ENCODE measurements at places on chromosomes 7 and 10.

DNA sequence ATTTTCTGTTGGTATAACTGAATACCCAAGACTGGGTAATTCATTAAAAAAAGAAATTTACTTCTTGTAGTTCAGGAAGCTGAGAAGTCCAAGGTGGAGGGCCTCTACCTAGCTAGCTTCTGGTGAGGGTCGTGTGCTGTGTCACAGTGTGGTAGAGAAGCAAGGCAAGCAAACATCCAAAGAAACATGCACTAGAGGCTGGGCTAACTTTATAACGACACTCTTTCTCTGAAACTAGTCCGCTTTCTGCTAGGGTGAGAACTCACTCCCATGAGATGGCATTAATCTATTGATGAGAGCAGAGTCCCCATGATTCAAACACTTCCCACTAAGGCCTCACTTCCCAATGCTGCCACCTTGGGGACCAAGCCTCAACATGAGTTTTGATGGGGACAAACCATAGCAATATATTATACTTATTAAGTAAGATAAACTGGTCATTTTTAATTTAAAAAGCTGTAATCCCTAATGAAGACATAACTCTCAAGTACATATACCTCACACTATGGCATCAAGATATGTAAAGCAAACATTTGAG, 50.8 kb downstream of the PHYHIPL start:
- no peak for DNase-seq

GRCh38 chr7:92403760-92404074, 43.6 kb upstream of the GATAD1 start:
- no peak for DNase-seq

DNA sequence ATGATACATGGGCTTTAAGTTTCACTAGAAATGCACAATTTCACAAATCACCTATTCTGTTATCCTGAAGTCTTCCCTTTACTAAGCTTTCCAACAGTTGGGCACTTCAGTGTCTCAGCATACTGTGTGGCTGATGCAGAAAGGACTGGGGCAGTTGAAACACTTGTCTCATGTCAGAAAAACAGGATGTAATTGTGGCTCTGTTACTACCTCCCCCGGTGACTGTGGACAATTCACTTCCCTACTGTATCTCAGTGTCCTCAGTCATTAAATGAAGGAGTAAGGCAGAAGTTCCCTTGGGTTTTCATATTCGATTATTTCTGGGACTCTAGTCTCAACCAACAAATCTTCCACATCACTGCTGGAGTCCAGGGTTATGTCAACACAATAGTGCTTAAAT, 17.9 kb downstream of the ANKRD22 start:
- no peak for DNase-seq

DNA sequence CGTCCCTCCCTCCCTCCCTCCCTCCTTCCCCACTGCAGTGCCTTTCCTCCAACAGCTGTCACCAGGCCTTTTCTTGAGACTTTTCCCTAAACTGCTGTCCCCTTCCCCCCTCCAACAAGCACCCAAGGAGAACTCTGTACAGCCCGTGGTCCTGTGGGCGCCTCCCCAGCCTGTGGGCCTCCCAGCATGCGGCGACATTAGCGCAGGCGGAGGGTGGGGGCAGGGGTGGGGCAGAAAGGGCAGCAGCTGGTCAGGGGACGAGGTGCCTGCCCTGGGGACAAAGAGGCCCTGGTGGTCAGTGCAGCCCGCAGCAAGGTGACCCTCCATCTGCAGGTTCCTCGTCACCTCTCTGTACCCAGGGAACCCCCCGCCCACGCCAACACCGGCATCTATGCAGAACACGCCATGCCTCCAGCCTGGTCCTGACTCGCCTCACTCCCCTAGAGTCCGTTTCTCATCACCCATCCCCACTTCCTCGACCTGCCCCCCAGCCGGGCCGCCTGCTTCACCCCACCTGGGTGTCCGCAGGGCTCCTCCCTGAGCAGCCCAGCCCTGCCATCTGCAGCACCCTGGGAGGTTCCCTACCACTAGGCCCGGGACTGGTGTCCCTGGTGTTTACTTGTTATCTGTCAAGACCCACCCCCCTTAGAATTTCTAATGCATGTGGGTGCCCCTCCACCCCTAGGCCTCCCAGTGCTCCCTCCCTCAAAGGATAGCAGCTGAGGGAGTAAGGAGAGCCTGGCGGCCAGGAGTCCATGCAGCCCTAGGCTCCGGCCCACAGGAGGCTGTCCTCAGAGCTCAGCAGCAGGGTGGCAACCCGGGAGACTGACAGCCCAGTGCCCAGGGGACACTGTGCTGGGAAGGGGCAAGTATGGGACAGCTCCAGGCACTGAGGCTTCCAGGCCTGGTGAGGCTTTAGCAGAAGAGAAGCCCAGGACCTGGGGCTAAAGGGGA, 147.8 kb downstream of the ARHGAP22 start:
- no peak for DNase-seq

- no peak for DNase-seq
These were observed 124.2 kb downstream of the TES start for GRCh38 chr7:116334555-116334954.

DNA sequence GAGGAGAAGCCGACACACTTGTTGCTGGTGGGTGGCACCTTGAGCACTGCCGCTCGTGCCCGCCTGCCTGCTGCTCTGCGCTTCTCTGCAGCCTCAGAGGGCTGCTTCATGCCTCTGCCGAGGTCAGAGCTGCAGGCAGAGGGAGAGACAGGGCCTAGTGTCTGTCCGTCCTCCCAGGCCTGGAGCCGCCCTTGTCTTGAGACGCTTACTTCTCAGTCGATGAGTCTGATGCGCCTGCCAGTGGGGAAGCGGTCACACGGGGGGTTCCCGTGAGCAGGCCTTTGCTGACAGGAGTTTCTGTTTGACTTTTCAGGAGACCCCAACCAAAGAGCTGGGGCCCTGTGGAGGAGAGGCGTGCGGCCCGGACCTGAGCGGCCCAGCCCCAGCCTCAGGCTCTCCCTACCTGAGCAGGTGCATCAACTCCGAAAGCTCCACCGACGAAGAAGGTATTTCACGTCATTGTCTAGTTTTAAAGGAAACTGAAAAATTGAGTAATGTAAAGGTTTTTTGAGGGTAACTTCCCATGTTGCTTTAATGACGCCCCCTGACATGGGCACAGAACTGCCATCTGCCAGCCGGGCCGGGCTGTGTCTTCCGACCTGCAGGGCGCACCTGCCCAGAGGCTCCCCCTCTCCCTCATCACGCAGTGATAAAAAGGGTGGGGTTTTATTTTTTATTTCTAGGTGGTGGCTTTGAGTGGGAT, 7.8 kb upstream of the BHLHA15 start:
- DNase-seq: no peak

GRCh38 chr7:70997261-70997660, 134.7 kb upstream of the GALNT17 start:
- DNase-seq: no peak

GRCh38 chr7:44105832-44106231, 1.7 kb downstream of the AEBP1 start:
- DNase-seq: no peak

Data from CD4-positive, alpha-beta T cell treated with Interleukin-21 for 1 hour (primary cell).